ENCODE measurements at places on chromosomes 4 and X.

GRCh38 chr4:138189206-138189605 lies 52.9 kb downstream of the SLC7A11 start:
- DNase-seq = no peak

- no peak for DNase-seq
These were observed 499.1 kb upstream of the SLIT2 start for GRCh38 chr4:19752599-19752998.

DNA sequence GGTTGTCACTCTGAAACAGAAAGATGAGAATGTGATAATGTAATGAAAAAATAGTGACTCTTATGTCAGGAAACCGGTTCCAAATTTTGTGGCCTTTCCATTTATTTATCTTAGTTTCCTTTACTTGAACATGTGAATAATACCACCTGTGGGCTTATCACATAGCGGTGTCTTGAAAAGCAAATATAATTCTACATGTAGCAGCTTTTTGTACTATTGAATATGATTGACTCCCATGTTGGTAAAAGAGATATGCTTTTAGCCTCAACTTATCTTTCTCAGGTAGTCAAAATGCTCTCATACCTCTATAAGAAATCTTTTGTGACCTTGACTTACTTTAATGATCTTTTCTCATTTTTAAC lies 12.0 kb downstream of the PRDM8 start:
- no peak for DNase-seq

- peak; percentile 39 for DNase-seq
These were observed 94.9 kb upstream of the MYOZ2 start for GRCh38 chr4:119040694-119041185.

- peak; percentile 78 for DNase-seq
These were observed 54.3 kb downstream of the CHRDL1 start for GRCh38 chrX:110741213-110741796.

- DNase-seq = no peak
These were observed 7.5 kb downstream of the HADH start for GRCh38 chr4:107996949-107997788.

- DNase-seq = peak; percentile 24
These were observed 43.0 kb upstream of the PDLIM5 start for GRCh38 chr4:94408549-94409374.

DNA sequence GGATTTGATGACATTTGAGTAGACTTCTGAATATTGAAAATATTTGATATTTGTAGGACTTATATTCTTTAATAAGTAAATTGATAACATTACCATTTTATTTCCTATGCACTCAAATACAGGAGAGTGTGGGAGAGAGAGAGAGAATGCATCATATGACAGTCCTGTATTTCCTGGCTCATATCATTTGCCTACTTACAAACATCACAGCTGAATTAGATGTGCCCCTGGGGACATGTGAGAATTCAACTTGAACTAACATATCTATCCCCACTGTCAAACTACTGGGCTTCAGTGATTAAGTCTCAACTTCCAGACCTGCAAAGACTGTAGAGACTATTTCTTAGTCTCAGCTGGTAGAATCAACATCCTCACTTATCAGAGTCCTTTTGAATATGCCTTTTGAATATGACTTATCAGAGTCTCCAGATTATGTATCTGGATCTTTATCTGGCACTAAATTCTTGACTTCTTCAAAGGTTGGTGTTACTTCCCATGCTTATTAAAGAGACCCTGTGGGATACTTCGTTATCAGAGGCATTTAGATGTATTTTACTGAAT lies 75.5 kb downstream of the PABPC4L start:
- DNase-seq = no peak

DNA sequence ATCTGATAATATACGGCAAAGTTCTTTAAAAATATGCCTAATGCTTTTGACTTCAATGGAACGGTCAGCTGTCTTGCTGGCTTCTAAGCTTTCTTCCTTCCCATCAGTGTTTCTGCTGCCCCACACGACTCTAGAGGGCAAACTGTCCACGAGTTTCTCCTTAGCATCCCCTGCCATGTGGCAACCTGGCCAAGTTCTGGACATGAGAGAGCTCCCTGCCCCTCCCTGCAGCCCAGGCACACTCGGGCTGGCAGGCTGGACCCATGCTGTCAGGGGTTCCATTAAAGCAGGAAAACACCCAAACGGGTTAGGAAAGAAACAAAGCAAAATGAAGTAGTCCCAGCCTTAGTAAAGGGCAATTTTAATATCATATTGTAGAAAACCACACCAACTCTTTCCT lies 38.8 kb downstream of the KDR start:
- no peak for DNase-seq

- no peak for DNase-seq
These were observed 47.1 kb downstream of the PPP2R2C start for GRCh38 chr4:6425336-6425735.

GRCh38 chr4:149031399-149031798 lies 589.2 kb upstream of the NR3C2 start:
- no peak for DNase-seq

Measured in ELF-1 (cell line).